ENCODE measurements at places on chromosomes 3 and 15. TPM values are rescaled to one million over a fixed set of nuclear protein-coding genes. Genes with fewer than 3 reads are reported as not detected.
A peak's percentile ranks its signal among the peaks of the same experiment; 100 is the strongest.

- DNase-seq = no peak
These were observed 25.2 kb downstream of the NMNAT3 start for GRCh38 chr3:139652561-139652960.

The LRRC15 gene
- not detected for total RNA-seq

The ADAMTS9 gene
- total RNA-seq = not detected

DNA sequence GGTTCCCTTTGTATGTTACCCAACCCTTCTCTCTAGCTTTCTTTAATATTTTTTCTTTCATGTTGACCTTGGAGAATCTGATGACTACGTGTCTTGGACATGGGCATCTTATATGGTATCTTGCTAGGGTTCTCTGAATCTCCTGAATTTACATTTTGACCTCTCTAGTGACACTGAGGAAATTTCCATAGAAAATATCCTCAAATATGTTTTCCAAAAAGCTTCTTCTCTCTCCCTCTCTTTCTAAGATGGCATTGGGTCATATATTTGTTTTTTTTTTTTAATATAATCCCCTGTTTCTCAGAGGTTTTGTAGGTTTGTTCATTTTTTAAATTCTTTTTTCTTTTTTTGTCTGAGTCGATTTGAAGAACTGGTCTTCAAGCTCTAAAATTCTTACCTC is 184.0 kb upstream of the TMC3 start:
- DNase-seq = no peak

DNA sequence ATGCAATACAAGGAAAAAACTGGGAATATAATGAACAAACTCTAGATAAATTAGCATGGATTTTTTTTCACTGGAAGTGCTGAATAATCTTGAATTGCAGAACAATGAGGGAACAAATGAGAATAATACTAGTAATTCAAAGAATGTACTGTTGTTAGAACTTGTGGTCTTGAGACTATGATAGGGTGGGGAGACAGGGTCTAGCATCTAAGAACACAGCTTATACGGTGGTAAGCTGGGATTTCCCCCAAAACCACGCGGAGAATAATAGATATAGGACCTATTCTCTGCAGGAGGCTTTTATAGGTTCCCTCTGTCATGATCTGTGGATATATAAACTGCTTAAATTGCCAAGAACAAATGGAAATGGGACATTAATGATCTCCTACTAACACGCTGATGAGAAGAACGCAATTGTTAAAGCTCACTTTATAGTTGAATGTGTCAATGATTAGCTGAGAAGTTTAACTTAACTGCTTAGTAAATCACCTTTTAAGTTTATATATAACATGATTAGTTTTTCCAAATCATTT is 692.3 kb downstream of the ZPLD1 start:
- DNase-seq = no peak

The ARPP21 gene
- total RNA-seq = not detected

DNA sequence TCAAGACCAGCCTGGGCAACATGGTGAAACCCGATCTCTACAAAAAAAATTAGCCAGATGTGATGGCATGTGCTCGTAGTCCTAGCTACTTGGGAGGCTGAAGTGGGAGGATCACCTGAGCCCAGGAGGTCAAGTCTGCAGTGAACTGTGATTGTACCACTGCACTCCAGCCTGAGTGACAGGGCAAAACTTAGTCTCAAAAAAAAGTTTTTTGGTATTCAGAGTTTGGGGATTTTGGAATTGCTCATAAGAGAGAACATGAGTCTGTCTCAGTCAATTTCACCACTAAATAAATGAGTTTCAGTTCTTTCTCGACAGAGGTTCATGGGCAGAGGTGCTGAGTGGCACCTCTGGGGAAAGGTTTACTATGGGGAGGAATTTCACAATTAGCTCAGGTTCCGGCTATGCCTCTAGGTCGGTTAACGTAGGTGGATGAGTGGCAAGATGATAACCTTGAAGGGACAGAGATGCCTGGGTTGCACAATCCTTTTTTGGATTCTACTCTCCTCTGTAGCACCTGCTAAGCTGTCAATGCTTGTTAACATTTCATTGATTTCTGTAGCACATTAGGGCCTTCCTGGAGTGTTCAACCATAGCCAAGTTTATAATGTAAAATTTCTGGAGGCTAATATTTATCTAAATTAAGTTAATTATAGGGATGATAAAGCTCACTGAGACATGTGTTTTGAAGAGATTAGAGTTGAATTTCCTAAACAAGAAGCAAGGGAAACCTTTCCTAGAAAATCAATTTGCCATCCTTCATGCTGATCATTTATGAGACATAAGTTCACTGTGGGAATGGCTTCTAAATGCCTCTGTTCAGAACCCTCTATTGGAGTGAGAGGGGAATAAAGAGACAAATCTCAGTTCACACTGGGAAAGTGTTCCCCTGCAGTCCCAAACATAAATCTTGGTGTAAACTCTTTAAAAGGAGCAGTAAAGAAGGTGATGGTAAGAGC is 37.4 kb upstream of the DCP1A start:
- DNase-seq = no peak

DNA sequence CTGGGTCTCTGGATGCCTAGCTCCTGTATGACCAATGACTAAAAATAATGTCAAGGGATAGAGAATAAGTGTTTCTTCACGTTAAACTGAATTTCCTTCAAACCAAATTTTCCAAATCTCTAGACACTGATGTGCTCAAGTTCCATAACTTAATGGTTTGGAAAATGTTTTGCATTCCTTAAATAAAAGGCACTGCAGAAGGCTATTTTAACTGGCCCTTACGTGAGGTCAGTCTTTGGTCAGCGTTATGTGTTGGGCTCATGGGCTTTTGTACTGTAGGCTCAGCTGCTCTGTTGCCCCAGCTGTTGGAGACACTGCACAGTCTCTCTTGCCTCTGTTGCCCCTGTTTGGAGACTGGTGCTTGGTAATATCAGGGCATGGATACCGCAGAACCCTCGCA is 188.5 kb downstream of the TPRG1 start:
- no peak for DNase-seq

- DNase-seq = no peak
These were observed 368.2 kb downstream of the GABRG3 start for GRCh38 chr15:27339138-27339537.

The ITGB5 gene
- total RNA-seq = 0.37 TPM

GRCh38 chr3:12472000-12472610 is 12.2 kb upstream of the TSEN2 start:
- DNase-seq = no peak

The CADPS gene
- total RNA-seq = not detected

GRCh38 chr15:49096090-49096750 is 50.0 kb upstream of the SECISBP2L start:
- DNase-seq = no peak

- DNase-seq = no peak
These were observed 34.6 kb downstream of the GNB4 start for GRCh38 chr3:179416681-179417080.

The GABRR3 gene
- not detected for total RNA-seq

GRCh38 chr15:83477172-83477807 is 30.1 kb downstream of the SH3GL3 start:
- DNase-seq = no peak

DNA sequence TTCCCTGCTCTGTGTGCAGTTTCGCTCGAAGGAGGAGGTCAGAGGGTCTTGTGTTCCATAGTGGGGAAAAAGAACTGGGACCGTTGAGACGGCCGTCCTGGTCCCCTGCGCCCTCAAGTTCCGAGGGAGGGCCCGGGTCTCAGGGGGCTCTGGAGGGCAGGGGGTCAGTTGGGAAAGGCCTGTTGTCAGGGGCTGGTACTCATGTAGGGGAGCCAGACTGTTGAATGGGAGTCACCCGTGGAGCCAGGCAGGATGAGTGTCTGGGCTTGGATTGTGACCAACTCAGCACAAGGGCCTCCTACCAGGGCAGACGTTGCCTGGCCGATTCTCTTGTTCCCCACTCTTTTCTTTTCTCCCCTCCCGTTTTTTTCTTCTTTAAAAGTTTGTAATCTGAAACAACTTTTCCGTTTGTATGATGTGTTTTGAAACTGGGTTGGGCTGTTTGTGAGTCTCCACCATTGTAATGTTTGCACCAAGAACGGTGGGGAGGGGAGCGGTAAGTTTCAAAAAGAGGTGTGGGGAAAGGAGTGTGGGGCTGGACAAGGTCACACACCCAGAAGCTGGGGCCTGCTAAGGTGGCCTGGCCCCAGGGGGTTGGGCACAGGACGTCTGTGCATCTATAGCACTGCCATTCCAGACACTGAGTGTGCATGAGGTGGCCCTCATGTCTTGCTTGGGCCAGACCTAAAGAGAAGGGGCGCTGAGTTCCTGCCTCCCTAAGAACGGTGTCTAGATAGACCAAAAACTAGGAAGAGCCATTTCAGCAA is 1.1 kb downstream of the CMTM7 start:
- DNase-seq = peak; percentile 16

- DNase-seq = no peak
These were observed 77.2 kb upstream of the VGLL4 start for GRCh38 chr3:11720917-11721411.

- no peak for DNase-seq
These were observed 217.0 kb downstream of the TLE3 start for GRCh38 chr15:69880571-69881301.

DNA sequence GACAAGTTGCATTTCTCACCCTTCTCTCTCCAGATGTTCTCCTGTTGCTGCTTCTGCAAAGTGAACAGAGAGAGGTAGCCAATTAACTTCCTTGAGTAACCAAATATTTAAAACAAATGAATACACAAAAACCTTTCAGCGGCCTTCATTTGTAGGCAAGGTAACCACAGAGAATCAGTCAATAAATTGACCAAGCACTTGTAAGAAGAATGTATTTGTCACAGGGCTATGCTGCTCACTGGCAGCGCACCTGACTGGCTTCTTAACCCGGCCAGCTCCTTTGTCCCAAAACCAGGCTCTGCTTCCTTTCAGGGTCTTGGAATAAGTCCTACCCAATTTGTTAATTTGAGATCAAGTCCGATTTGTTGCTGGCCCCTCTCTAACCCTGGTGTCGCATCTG is 43.5 kb upstream of the STXBP5L start:
- no peak for DNase-seq

GRCh38 chr3:2599471-2599870 is 500.8 kb downstream of the CNTN4 start:
- no peak for DNase-seq

- DNase-seq = no peak
These were observed 99.2 kb upstream of the TMC3 start for GRCh38 chr15:81473177-81473576.

The HTR3E gene
- total RNA-seq = not detected

The RASGRP1 gene
- total RNA-seq = 204 TPM

- no peak for DNase-seq
These were observed 35.6 kb downstream of the ALCAM start for GRCh38 chr3:105402287-105402801.

DNA sequence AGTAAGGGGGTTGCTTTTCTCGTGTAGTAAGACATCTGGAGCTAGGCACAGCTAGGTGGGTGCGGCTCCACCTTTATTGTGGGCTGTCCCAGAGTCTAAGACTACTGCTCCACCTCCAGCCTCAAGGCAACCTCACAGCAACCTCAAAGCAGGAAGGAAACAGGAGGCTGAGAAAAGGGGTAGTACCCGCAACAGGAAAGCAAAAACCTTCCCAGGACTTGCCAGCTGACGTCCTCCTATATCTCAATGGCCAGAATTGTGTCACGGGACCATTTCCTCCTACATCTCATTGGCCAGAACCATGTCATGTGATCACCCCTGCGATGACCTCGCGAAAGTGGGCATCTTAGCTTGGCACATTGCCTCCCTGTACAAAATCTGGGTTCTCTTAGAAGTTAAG is 4.3 kb upstream of the GPR160 start:
- DNase-seq = peak; percentile 83

The UBAP1L gene
- 3.8 TPM for total RNA-seq

The TMCO5A gene
- not detected for total RNA-seq

The PLSCR2 gene
- not detected for total RNA-seq

The SLC6A11 gene
- not detected for total RNA-seq

DNA sequence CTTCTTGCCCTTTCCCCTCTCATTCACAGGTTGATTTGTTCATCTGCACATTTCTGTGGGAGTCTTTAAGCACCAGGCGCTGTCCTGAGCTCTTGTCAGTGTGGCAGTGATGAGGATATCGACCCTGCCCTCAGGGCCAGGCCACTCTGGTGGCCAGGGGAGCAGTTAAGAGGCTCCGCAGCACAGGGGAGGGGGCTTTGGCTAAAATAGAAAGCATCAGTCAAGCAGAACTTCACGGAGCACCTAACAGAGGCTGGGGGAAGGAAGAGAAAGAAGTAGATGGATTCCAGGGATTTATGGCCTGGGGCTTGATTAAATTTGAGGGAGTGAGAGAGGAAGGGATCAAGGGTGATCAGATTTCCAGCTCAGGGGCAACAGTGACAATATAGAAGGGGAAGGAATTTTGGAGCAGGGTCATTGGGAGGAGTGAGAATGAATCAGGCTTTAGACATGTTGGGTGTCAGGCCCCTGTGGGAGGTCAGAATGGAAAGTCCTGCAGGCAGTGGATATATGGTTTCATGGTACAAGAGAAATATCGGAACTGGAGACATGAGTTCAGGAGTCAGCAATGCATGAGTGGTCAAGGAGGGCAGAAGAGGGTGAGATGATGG is 73.0 kb upstream of the GLCE start:
- DNase-seq = no peak

The SAMMSON gene
- total RNA-seq = not detected

The KCNMB2 gene
- total RNA-seq = not detected

GRCh38 chr3:62281726-62282125 is 91.6 kb downstream of the FEZF2 start:
- no peak for DNase-seq

DNA sequence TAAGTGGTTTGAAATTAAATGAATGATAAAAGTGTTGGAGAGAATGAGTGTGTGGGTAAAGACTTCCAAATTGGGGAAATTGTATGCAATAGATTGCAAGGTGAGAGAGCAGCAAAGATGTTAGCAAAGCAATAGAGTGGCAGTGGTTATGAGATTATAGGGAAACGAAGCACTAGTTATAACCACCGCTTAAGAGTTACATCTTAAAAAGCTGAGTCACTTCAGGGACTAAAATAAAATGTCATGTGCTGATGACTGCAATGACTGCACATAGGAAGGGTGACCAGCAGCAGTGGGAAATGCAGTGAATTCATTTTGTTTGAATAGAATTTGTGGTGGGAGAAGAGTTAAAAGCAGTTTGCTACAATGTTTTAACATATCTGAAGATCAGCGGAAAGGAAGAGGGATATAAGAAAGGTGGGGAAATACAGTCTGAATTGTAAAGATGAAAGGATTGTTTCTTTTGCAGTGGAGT is 127.3 kb downstream of the RAP2B start:
- no peak for DNase-seq

The ZMYND10 gene
- total RNA-seq = 3.6 TPM

GRCh38 chr3:173988909-173989308 is 591.4 kb downstream of the NLGN1 start:
- DNase-seq = no peak

DNA sequence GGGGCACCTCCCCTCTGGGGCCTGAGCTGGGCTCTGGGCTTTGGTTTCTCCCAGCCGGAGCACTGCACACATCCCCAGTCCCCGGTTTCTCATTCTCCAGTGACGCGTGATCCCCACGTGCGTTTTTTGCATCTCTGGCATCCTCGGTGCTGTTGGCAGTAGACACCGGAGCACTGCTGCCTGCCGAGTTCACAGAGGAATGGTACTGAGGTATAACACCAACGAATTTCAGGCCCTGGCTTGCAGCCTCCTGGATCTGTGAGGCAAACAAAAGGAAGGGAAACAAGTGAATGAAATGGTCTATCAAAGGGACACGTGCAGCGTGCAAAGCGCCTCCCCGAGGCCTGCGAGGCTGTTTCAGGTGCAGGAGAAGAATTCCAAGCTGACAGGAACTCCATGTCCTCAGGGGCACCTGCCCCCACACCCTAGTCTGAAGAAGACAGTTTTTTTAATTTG is 112.9 kb downstream of the OXNAD1 start:
- DNase-seq = no peak

- DNase-seq = no peak
These were observed 361.4 kb upstream of the CFAP20DC start for GRCh38 chr3:59411186-59411585.

The DNAH12 gene
- 0.06 TPM for total RNA-seq

The NRROS gene
- 40.6 TPM for total RNA-seq
